NCI-H1417 treated with DMSO at 0.1 percent for 48 hours (cell line): ENCODE measurements at places on chromosomes 3 and 15.

DNA sequence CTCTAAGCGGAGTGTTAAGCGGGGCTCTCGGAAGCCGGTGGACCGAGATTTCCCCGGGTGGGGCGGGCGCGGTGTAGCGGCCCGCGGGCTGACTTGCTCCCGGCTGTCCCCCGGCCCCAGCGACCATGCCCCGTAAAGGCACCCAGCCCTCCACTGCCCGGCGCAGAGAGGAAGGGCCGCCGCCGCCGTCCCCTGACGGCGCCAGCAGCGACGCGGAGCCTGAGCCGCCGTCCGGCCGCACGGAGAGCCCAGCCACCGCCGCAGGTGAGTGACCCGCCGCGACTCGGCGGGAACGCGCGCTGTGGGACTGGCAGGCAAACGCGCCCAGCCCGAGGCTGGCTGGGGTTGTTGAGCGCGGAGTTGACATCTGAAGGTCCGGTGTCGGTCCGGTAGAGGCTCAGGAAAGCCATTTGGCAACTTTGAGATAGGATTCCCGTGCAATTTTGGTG lies 1.3 kb downstream of the SMC4 start:
- no peak for DNase-seq

GRCh38 chr3:65785065-65785645 lies 253.6 kb downstream of the MAGI1 start:
- peak; percentile 3 for DNase-seq

DNA sequence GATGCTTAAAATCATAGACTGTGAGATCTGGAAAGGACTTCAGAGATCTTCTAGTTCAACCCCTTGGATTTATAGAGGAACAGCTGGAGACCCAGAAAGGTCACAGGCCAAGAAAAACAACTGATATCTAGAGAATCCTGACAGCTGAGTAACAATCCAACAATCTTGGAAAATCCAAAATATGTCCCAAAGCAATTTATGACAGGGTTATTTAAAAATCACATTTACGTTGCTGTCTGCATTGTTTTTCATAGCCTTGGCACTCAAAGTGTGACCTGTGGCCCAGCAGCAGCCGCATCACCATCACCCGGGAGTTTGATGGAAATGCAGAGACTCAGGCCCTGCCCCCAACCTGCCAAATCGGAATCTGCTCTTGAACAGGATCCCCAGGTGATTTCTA lies 78.8 kb downstream of the FBN1 start:
- no peak for DNase-seq

- no peak for DNase-seq
Measured at GRCh38 chr3:187196573-187197334, 532 bp upstream of the RTP1 start.

DNA sequence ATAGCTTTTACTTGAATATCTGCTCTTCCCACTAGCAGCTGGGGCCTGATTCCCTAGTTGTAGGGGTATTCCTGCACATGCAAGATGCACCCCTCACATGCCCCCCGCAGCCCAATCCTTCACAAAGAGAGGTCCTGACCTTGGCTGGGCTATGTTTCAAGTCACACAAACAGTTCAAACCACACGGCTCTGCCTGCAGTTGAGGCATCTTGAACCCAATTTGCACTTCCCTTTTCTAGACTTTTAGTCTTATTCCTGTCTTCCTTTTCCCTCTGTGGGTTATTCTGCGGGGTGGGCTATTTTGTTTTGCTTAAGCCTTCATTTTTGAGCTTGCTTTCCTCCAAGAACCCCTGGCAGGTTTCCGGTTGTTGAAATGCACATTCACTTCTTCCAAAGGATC lies 13.3 kb upstream of the CCR1 start:
- no peak for DNase-seq

GRCh38 chr3:127598841-127599570 lies 795 bp downstream of the MCM2 start:
- no peak for DNase-seq

GRCh38 chr15:62145015-62145735 lies 19.9 kb downstream of the C2CD4B start:
- DNase-seq = no peak

DNA sequence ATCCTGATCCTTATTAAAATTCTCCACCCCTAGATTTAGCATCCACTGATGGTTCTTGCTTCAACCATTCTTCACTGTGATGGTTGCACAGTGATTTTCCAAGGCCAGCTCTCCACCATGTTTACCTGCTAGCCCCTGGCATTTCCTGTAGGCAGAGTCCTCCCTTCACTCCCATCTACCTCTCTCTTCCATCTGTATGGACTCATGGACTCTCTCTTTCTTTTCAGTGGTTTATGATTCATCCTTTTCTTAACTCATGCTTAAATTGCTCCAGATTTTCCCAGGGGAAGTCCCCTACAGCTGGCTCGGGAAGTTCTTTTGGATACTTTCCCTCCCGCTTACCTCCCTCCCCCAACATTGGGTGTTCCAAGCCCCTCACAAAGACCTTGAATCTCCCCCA lies 18.7 kb downstream of the TGM4 start:
- DNase-seq = no peak

DNA sequence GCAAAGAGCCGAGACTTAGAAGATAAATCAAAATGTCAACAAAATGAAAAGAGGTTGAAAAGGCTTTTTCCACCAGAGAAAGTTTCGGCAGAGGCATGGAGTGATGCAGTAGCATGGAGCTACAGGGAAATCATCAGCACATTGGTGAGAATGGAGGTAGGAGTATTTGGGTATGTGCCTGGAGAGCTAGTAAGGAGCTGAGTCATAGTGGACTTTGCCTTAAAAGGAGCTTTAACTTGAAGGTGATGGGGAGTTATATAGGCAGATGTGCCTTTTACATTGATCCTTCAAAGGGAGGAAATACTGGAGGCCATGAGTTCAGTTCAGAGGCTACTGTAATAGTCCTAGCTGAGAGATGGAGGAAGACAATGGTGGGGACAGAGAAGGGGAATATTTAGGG lies 44.3 kb downstream of the IL5RA start:
- DNase-seq = no peak

DNA sequence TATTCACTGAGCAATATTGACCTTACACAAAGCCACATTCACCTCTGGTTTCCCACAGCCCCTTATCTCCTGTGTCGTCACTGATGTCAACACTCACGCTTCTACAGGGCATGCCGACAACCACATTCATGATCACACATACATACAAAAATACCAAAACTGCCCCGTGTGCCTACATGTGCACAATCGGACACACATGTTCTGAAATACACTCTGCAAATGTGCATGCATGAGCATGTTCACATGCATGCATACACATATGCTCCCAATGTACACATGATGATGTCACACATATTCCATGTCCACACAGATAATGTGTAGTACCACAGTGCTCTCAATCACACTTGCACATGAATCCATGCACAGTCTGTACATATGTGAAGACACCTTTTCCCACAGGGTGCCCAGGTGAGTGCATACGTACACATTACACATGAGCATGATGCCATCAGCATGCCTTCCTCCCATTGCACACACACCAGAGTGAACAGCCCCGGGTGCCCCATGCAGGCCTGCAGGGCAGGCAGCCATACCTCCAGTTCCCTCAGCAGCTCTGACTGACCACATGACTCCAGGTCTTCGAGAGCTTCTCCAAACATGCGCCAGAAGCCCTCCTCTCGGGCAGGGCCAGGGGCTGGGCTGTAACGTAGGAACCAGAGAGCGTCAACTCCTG lies 37.0 kb downstream of the GRIP2 start:
- DNase-seq = no peak

DNA sequence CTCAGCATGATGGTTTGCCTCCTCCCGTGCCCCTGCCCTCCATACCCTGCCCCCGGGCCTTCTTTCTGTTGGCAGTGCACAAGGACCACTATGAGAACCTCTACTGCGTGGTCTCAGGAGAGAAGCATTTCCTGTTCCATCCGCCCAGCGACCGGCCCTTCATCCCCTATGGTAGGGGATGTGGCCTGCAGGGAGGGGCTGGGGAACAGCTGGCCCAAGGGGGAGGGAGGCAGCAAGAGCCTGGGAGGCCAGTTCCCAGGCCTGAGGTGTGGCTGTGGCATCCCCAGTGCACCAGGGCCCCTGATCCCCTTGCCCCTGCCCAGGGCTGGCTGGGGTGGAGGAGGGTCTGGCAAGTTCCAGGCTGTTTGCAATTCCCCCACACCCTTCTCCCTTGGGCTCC lies 2.6 kb upstream of the PLA2G4B start:
- no peak for DNase-seq

- no peak for DNase-seq
Measured at GRCh38 chr3:49671291-49672288, 2.6 kb upstream of the APEH start.

DNA sequence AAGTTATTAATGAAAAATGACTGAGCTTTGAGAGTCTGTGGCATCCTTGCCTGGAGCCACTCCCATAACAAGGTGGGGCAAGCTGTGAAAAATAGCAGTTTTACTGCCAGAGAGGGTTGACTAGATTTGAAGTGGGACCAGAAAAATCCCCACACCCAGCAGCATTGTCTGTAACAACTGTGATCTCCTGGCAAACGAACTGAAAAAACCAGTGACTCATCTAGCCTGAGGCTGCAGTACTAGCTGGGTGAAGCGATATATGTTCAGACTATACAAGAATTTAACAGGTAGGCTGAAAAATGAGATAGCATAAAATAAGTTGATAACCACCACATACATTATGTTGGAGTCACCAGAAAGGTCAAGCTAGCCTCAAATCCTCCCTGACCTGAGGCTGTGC lies 64.0 kb downstream of the DPH6 start:
- no peak for DNase-seq

DNA sequence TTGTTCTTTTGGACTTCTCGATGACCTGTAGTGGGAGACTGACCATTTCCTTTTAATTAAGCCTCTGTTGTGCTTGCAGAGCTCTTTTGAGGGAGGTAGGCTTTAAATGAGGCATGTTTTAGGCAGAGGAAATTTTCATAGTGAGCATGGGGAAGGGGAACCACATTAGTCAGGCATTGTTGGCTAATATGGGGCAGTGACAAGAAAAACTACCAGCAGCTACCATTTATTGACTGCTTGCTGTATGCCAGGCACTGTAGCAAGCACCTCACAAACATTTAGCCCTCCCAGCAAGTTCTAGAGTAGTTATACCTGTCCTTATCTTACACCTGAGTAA lies 10.9 kb downstream of the ATG7 start:
- DNase-seq = no peak

DNA sequence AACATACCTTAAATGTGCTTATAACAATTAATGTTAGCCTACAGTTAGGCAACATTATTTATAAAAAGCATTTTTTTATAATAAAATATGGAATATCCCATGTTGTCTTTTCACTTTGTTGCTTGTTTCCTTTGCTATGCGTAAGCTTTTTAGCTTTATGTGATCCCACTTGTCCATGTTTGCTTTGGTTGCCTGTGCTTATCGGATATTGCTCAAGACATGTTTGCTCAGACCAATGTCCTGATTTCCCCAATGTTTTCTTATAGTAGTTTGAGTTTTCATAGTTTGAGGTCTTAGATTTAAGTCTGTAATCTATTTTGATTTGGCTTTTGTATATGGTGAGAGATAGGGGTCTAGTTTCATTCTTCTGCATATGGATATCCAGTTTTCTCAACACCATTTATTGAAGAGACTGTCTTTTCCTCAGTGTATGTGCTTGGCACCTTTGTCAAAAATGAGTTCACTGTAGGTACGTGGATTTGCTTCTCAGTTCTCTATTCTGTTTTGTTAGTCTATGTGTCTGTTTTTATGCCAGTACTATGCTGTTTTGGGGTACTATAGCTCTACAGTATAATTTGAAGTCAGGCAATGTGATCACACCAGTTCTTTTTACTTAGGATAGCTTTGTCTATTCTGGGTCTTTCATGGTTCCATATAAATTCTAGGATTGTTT lies 592.7 kb upstream of the SEMA6D start:
- no peak for DNase-seq

DNA sequence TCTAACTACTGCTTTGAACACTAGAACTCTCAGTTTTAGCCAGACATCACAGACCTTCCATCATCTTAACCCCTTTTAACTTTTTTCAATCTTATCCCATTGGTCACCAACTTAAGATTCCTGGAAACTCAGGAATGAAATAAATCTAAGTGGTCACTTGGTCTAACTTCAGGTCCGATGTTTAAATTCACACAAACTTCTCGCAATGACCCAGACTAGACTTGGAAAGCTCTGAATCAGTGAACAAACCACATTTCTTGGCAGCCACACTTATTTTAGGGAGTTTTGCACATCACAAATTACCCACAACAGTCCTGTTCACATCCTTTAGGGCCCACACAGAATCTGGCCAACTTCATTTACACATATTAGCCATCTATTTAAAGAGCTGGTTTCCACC lies 118.9 kb downstream of the MAGI1 start:
- no peak for DNase-seq

- DNase-seq = no peak
Measured at GRCh38 chr3:140636406-140637138, 41.3 kb upstream of the TRIM42 start.

DNA sequence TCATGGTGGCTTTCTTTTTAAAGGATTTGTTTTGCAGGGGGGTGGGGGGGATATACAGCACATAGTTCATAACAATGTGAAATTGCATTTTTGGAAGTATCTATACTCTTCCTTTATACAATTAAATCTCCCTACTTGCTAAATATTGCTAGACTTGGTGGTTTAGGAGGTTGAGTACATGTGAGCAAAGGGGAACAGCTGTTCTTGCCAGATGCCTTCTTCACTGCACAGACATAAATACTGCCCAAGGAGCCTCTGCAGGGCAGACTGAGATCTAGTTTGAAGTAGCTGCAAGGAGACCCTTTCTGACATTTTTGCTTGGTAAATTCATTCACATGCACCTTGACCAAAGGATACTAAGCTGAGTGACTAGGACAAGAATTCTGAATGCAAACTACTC lies 228.6 kb upstream of the IL12A start:
- DNase-seq = no peak

DNA sequence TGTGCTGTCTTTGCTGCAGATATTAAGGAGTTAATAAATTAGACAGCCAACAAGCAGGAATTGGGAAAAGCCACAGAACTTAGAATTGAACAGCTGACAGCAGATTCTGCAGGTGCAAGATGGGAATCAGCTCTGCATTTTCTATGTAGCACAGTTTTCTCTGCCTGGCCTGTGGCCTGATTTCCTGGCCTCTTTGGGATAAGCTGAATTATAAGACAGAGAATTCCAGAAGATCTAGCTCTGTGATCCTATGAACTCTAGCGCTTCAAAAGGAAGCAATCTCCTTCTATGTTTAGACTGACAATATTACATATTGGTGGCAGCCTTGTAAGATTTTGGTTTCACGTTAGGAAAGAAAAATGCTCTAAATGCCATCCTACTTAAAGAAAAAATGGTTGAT lies 24.0 kb upstream of the SOX2 start:
- no peak for DNase-seq

DNA sequence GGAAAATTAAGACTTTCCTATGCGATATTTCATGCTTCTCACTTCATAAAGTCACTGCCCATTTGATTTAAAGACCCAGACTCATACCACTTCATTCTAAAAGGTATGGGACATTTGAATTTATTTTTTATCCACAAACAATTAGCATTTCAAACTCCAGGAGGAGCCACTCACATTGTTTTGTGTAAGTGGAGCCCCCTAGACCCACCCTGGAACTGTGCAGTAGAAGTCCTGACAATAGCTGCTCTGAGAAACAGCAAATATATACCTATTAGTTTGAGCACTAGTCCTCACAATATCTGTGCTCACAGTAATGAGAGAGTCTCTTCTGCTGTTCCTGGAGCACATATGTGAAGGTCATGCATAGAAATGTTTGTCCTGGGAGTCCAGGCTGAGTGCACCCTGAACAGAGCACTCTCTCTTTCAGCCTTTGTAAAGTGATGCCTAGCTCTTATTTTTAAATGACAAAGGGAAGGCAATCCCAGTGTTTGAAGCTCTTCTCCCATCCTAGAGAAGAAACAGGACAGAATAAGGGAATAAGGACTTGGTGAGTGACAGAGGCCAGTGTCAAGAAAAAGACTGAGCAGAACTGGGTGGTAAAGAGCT lies 127.5 kb upstream of the STRIT1 start:
- DNase-seq = no peak
